ENCODE measurements at places on chromosomes 3 and 15.

GRCh38 chr3:170132335-170132734 is 49.2 kb downstream of the PHC3 start:
- no peak for DNase-seq

GRCh38 chr15:64895285-64896065 is 16.2 kb upstream of the ANKDD1A start:
- DNase-seq, result peak; percentile 59

- no peak for DNase-seq
Measured at GRCh38 chr3:10387881-10388609, 67.1 kb upstream of the SEC13 start.

GRCh38 chr3:134313847-134314587 is 60.2 kb downstream of the AMOTL2 start:
- no peak for DNase-seq

- no peak for DNase-seq
Measured at GRCh38 chr3:138678874-138679392, 70.4 kb downstream of the FAIM start.

GRCh38 chr3:157058392-157059071 is 101.4 kb downstream of the CCNL1 start:
- no peak for DNase-seq

- DNase-seq, result no peak
Measured at GRCh38 chr3:139601191-139601961, 61.8 kb upstream of the RBP1 start.

DNA sequence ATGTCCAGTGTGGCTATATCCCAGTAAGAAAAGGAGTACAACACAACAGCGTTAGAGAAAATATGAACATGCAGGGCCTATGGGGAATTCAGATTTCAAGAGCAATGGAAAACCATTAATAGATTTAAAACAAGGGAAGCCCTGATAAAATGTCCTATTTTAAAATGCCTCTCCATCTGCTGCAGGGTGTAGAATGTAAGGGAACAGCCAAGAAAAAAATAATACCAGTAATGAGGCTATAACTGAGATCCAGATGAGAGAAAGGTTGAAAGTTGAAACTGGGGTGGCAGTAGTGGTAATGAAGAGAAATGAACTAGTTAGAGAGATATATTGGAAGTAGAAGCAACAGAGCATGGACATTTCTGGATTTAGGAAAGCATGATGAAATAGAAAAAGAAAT is 226.1 kb downstream of the KCNMB2 start:
- no peak for DNase-seq

- peak; percentile 95 for DNase-seq
Measured at GRCh38 chr15:83092309-83092976, 15.0 kb upstream of the TM6SF1 start.

- DNase-seq, result no peak
Measured at GRCh38 chr3:16124636-16125035, 49.8 kb upstream of the GALNT15 start.

DNA sequence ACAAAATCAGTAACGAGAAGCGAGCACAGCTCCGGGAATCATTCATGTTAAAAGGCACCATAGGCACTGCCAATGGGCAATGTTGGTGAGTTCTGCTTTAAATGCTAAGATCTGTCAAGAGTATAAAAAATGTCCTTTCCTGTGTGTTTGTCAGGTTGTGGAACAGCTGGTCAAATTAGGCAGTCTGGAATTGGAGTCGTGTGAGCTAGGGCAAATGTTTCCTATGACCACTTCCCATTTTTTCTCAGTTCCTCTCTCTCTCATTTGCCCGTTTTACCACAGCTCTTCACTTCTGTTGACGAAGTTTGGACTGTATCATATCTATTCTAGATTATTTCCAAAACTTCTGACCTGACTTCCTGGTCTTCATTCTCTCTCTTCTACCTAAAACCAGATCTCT is 60.8 kb upstream of the GOLIM4 start:
- no peak for DNase-seq

DNA sequence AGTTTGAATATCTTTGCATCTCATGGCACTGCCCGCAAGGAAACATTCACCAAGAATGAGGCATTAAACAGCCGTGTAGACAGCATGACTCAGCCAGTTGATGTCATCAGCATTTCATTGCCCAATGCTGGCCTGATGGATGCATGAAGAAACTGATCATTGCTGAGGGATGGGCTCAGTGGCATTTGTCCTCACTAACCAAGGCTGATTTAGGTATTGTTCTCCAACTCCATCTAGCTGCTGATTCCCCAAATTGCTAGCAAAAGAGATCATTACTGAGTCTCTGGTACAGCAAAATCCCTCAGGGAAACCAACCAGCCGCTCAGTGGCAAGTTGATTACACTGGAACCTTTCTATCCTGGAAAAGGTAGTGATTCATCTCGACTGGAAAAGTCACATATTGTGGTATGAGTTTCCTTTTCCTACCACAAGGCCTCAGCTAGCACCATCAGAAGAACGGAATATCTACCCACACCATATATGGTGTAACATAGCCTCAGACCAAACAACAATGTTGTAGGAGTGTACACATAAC is 186.5 kb upstream of the GAP43 start:
- peak; percentile 52 for DNase-seq

DNA sequence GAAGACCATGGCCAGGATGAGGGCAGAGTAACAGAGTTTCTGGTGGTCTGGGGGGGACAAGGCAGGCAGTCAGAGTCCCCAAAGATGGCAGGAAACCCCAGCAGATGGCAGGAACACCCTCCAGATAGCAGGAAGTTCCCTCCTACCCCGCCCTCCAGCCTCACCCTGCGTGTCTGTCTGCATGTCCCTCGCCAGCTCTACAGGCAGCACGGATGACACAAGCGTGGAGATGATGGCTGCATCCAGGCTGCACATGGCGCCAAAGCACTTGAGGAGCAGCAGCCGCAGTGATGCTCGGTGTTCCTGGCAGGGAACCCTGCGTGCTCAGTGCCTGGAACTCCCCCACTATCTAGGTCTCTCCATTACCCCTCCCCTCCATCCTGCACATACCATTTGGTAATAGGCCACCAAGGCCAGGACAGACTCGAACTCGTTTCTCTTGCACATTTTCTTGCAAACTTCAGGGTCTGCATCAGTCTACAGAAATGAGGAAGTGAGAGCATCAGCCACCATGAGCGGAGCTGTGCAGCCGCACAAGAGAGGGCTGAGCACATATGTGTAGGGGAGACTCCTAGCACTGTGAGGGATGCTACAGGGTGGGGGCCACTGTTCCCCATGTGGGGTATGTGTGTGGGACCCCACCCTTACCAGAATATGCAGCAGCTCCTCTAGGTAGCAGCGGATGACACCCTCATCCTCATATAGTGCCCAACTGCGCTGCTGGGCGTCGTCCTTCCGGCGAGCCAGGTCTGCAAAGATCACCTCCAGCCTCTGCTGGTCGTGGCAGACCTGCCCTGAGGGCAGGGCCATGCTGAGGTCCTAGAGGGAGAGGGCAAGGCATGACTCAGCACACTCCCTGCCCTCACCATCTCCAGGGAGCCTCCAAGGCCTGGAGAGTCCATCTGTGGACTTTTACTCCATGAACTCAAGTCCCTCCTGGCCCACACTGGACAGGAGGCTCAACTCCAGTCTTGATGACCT is 6.0 kb downstream of the NCKIPSD start:
- no peak for DNase-seq

GRCh38 chr3:16570113-16570512 is 35.1 kb downstream of the DAZL start:
- no peak for DNase-seq

GRCh38 chr3:57252404-57252803 is 24.9 kb downstream of the APPL1 start:
- no peak for DNase-seq

DNA sequence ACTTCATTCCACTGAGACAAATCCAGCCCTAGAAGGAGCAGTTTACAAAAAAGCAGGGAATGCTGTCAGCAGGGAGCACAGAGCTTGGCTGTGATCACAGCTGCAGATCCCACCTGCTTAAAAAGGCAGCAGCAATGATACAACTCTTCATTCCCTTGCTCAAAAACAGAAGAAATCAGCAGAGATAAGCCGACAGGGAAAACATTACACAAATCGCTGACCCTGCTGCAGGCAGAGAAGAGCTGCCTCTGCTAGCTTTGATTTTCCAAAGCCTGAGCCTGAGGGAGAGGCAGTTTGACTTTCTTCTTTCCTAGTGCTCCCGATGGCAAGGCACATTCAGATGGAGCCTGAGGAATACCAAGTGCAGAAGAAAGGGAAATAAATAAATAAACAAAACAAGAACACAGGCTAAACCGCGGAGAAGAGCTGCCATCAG is 80.2 kb downstream of the SHQ1 start:
- no peak for DNase-seq

DNA sequence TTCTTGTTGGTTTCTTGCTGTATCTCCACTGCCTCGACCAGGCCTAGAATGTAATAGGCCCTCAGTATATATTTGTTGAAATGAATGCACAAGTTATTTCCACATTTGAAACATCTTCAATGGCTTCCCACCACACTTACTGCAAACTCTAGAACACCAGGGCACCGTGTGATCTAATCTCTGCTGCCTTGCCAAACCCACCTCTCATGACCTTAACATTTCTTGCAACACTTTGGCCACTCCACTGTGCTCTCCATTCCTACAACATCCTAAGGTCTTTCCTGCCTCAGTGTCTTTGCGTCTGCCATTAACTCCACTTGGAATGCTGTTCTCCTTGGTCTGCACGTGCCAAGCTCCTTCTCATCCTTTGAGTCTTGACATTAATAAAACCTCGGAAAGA is 14.1 kb downstream of the FRMD4B start:
- no peak for DNase-seq

- no peak for DNase-seq
Measured at GRCh38 chr3:5441401-5441800, 253.9 kb downstream of the EDEM1 start.

GRCh38 chr15:74415966-74416916 is 17.5 kb downstream of the SEMA7A start:
- DNase-seq, result no peak

- DNase-seq, result peak; percentile 72
Measured at GRCh38 chr15:59294574-59295260, 78.0 kb downstream of the MYO1E start.

- DNase-seq, result no peak
Measured at GRCh38 chr3:149572796-149573414, 84.9 kb downstream of the WWTR1 start.

GRCh38 chr15:67479781-67480505 is 41.0 kb upstream of the C15orf61 start:
- no peak for DNase-seq

- DNase-seq, result no peak
Measured at GRCh38 chr15:100247228-100248225, 94.2 kb downstream of the ADAMTS17 start.
